ENCODE measurements at places on chromosomes 1 and 21.

- no peak for DNase-seq
These were observed 21.5 kb upstream of the TMCO2 start for GRCh38 chr1:40226192-40226591.

- no peak for DNase-seq
These were observed 69.3 kb upstream of the ANGPTL3 start for GRCh38 chr1:62528015-62528414.

DNA sequence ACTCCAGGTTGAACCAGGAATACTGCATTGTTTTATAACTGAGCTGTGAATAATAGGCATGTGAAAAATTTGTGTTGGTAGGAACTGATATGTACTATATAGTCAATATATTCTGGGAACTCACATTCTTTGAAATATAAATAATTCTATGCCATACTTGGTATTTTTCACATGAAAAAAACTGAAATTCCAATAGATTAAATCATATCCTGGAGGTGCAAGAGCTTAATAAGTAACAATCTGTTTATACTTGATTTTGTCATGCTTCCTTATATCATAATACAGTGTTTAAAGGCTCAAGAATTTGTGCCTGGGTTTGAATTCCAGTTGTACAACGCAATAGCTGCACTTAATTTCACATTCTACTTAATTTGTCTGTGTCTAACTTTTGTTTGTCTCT lies 387.0 kb downstream of the USP25 start:
- peak; percentile 75 for DNase-seq

DNA sequence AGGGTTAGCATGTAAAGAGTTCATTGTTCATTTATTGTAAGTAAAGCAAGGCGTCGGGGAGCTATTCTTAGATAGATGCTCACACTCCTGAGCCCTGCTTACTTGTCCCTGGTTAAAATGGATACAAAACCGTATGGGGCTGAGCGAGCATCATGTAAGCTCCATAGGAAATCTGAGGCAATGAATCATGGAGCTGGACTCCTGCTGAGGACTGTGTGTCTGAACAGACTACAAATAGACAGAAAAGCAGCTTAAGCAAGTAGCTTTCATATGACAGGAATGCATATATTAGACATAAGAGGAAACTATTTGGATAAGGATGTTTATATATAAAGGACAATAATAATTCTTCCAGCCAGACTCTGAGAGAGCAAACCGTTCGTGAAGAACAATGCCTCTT lies 604.9 kb upstream of the PTBP2 start:
- peak; percentile 78 for DNase-seq

DNA sequence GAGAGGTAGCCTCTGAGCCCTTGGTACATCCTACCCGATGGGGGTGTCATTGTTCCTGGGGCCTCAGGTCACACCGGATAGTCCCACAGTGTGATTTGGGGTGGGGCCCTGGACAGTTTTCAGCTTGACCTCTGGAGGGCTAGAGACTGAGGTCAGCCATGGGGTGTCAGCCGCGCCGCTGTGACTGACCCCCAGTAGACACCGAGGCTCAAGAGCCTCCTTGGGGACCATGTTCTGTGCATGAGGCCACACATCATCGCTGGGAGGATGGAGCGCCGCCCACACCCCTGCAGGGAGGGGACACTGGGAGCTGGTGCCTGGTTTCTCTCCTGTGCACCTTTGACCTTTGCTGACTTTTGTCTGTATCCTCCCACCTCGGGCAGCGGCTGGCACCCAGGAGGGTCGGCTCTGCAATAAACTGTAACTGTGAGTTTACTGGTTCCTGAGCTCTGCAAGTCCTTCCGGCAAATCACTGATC lies 22.6 kb downstream of the ITGB2 start:
- DNase-seq = no peak

GRCh38 chr1:190403402-190403801 lies 74.3 kb downstream of the BRINP3 start:
- DNase-seq = no peak

DNA sequence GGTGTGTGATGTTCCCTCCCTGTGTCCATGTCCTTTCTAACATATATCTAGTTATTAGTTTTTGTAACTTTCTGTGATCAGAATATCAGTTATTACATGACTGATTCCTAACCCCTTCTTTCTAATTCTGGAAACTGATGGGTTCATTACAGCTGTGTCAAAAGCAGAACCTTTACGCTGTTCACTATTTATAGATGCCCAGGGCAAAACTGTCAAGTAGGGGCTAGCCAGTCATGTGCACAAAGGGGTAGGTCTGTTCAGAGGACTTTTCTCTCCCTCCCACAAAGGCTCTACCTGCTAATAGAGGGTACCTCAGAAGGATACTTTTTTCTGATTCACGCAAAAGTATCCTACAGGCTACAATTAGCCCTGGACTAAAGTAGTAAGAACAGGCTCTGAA lies 79.2 kb downstream of the NRDC start:
- no peak for DNase-seq

GRCh38 chr1:155173478-155174323 lies at the start of gene TRIM46:
TSS of gene TRIM46 (plus strand) at chr1:155173849. CDS start at chr1:155173967, 118 bp downstream.
- peak; percentile 68 for DNase-seq

- no peak for DNase-seq
These were observed 143.6 kb downstream of the GABPA start for GRCh38 chr21:25878344-25878743.

- no peak for DNase-seq
These were observed 21.0 kb downstream of the PLXNA2 start for GRCh38 chr1:208223136-208223535.

- DNase-seq = peak; percentile 73
These were observed at the start of gene PTCH2 for GRCh38 chr1:44842862-44843655. TSS of gene PTCH2 (minus strand) at chr1:44843253. CDS start at chr1:44842932, 321 bp downstream.

- no peak for DNase-seq
These were observed 210.0 kb upstream of the DAB1 start for GRCh38 chr1:57633881-57634280.

DNA sequence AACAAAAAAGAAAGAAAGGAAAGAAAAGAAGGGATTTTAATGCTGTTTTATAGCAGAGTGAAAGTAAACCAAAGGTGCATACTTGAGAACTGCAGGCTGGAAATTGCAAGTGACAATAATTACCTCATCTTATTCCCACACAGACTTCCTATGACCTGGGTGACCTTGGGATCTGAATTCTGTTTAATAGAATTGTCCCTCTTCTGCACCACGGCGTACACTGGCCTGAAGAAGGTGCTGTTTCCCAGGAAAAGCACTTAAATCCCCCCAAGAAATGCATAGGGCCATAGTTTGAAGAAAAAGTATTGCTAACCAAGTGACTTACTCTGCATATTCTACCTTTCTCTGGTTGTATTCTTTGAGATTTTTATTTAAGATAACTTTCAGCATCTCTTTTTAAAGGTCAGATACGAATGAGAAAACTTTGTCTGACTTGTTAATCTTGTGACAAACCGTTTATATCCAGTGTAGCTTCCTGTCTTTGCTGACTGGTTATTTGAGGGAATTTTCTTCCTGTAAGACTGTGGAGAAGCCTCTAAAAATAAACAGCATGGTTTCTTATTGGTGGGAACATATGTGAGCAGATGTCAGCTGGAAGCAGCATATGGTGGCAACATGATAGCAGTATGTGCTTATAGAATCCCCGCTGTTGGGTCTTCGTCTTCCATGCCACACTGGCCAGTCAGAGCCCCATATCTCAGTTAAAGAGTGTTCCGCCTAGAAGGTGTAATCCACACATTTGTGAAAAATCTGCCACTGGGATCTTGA lies 16.3 kb downstream of the TGFB2 start:
- peak; percentile 74 for DNase-seq

- DNase-seq = no peak
These were observed 2.8 kb downstream of the ZBTB8OS start for GRCh38 chr1:32647308-32648134.

DNA sequence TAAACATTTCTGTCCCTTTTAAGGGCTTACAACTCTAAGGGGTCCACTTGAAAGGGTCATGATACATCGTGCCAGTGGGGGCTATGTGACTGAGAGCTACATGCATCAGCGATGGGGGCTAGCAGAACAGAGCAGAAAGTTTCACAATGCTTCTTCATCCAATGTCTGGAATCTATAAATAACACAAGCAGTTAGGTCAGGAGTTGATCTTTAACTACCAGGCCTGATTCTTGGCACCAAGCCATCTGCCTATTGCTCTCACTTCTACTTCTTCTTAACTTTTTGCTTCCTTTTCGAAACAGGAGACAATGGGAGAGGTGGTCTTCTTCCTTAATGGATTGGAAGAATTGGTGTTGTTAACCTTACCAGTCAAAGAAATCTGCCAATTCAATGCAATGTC lies 410.0 kb downstream of the TGFB2 start:
- DNase-seq = no peak

GRCh38 chr1:34292472-34292871 lies 115.8 kb downstream of the C1orf94 start:
- DNase-seq = no peak

DNA sequence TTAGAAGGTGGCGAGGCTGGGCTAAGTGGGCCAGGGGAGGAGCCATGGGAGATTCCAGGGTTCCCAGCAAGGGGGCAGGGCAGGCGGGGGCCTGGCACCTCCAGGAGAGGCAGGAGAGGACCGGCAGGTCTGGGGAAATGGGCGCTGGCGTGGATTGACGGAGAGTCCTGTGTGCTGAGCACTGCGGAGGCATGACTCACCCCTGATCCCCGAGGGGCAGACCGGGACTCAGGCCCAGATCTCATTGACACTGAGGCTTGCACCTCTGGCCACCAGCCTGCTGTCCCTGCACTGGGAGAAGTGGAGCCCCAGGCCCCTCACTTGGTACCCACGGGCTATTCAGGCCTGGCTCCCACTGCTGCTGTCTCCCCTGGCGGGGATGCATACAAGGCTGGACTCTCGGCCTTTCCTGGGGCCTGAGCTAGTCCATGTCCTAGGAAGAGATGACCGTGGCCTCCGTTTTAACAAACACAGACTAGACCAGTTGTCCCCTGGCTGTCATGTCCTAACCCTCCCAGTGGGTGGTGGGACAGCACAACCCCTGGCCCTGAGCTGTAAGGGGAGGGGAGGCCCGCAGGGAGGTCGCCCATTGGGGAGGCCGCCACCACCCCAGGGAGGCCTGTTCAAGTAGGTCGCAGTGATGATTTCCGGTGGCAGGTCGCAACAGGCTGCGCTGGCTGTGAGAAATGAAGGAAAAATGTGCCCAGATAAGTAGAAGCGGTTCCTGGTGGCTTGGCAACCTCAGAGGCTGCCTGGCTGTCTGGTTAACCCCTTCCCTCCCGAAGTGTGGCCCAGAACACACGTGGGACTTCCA lies 39.7 kb downstream of the RIPK4 start:
- DNase-seq = peak; percentile 52

DNA sequence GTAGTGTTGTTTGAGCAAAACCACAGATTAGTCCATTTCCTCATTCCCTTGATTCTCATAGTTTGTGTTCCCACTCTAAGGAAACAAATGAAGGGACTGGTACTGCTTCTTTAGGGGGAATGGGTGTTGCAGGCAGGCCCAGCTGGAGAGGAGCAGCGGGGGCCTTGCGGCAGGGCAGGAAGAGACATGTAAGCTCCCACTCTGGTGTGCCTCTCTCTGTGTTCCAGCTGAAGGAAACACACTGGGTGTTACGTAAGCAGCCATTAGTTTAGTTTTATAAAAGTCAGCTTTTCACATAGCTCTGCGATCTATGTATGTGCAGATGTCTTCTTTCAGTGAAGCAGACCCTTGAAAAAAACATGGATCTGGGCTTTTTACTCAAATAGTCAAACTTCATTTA lies 99.5 kb downstream of the CACHD1 start:
- DNase-seq = peak; percentile 6

GRCh38 chr21:45504516-45505415 lies 37.5 kb downstream of the SLC19A1 start:
- no peak for DNase-seq

- no peak for DNase-seq
These were observed 26.4 kb downstream of the CD48 start for GRCh38 chr1:160685266-160685665.

DNA sequence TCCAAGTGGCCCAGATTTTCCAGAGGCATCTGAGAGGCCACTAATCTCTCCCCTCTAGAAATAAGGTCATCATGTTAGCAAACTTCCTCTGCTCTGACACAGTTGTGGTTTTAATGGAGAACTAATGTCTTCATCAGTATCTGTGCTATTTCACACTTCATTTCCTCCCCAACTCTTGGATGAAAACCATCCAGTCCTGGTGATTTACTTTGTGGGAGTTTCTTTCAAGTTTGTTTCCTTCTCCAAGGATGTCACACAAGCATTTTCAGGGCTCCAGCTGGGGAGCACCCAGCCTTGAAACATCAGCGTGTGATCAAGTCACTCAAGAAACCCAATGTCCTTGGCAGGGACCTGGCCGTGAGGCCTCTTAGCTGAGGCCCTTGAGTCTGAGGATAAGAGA lies 38.8 kb downstream of the TBX15 start:
- peak; percentile 39 for DNase-seq

- DNase-seq = peak; percentile 33
These were observed 9.1 kb upstream of the IRF2BP2 start for GRCh38 chr1:234619071-234619480.

GRCh38 chr1:241424480-241424971 lies 67.5 kb upstream of the RGS7 start:
- no peak for DNase-seq

- DNase-seq = no peak
These were observed 2.7 kb upstream of the SLC30A10 start for GRCh38 chr1:219931033-219931432.
